LoVo (cell line): ENCODE measurements at places on chromosomes 1 and 21.

GRCh38 chr1:53410701-53411100, 48.5 kb upstream of the DMRTB1 start:
- DNase-seq, result no peak

- DNase-seq, result no peak
These were observed 35.3 kb upstream of the BCAR3 start for GRCh38 chr1:93716941-93717368.

- no peak for DNase-seq
These were observed 940 bp upstream of the PLA2G2C start for GRCh38 chr1:20187103-20187812.

GRCh38 chr21:42843056-42843455, 36.3 kb downstream of the WDR4 start:
- no peak for DNase-seq

- no peak for DNase-seq
These were observed 62.5 kb downstream of the XCL1 start for GRCh38 chr1:168638884-168639283.

- no peak for DNase-seq
These were observed 268.7 kb upstream of the BEND5 start for GRCh38 chr1:49045371-49045770.

DNA sequence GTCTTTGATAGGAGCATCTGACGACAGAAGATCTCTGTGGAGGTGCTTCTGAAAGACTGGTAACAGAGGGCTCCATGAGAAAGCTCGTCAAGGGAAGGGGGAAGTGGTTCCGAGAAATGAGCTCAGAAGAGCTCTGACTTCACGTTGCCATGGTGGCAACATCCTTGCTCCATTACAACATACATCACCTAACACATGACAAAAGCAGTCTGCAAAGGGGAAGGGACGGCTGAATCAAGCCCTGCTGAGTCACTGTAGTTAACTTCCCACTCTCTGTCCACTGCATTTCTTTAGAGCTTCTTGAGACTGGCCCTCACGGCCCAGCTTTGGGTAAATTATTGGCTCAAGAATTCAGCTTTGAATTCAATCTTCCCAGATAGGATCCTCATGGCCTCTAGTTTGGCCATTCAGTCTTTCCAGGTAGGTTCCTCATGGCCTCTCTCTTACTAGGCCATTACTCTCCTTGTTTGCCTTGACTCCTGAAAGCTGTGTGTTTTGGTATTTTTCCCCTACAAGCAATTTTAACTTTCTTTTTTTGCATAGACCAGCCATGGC, 88.0 kb upstream of the ZNF648 start:
- no peak for DNase-seq

GRCh38 chr21:33207449-33208149, 22.1 kb upstream of the IFNAR2 start:
- no peak for DNase-seq

DNA sequence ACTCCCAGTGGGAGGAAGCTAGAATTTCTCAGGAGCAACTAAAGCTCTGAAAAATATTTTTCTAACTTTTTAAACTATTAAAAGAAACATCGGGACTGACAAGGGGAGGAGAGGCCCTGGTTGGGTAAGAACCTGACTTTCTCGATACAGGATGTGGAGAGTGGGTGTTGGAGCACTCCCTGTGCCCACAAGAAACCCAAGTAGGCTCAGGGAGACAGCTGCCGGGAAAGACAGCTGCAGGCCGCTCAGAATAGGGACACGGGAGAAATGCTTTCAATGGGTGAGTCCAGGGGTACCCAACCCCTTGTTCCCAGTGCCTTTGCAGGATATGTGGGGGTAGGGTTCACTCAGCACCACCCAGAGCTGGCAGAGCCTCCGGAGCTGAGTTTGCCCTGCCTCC, 43.6 kb downstream of the PLEKHA6 start:
- DNase-seq, result no peak

- no peak for DNase-seq
These were observed 9.0 kb downstream of the FAM20B start for GRCh38 chr1:179034720-179035119.

GRCh38 chr1:184019506-184019905, 18.0 kb downstream of the COLGALT2 start:
- no peak for DNase-seq

- no peak for DNase-seq
These were observed 371.8 kb downstream of the HHAT start for GRCh38 chr1:210700511-210700910.

GRCh38 chr1:210647406-210648333, 319.0 kb downstream of the HHAT start:
- no peak for DNase-seq

DNA sequence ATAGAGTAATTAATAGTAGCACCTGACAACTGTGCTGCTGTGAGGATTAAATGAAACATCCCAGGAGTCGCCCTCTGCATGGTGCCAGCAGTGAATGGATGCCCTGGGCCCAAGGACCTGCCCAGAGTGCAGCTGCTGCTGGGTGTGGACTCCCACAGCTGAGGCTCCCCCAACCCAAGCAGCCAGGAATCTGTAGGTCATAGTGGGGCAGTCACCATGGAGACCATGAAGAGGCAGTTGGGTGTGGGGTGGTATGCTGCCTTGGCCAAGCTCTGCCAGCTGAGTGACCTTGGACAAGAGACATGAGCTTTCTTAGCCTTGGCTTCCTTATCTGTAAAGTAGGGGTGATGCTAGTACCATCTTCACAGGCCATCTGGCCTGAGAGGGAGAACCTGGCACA, 9.4 kb downstream of the OLIG2 start:
- no peak for DNase-seq

GRCh38 chr1:68976916-68977610, 480.2 kb upstream of the DEPDC1 start:
- no peak for DNase-seq

GRCh38 chr1:233340966-233341516, 13.5 kb downstream of the MAP3K21 start:
- no peak for DNase-seq

DNA sequence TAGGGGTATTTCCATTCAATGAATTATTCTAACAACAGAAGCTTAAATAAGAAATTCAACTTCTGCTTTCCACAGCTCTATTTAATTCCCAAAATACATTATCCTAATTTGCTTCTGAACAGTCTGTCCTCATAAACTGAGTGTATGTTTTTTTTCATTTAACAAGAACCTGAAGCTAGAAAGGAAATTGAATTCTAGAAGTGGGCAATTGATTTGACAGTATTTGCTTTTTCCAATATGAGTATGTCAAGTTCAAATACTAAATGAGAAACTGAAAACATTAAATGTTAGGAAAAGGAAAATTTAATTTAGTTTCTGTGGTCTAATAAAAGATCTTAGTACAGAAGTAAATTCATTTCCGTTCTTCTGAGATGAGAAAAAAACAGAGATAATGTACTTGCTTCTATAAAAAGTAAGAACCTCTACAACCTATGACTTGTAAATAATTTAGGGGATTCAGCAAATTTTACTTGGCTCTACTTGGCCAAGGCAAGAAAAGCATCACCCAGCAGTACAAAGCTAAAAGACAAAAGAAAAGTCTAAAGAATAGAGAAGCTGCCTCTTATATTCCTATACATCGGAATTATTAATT, 31.1 kb downstream of the RAB3GAP2 start:
- DNase-seq, result no peak

DNA sequence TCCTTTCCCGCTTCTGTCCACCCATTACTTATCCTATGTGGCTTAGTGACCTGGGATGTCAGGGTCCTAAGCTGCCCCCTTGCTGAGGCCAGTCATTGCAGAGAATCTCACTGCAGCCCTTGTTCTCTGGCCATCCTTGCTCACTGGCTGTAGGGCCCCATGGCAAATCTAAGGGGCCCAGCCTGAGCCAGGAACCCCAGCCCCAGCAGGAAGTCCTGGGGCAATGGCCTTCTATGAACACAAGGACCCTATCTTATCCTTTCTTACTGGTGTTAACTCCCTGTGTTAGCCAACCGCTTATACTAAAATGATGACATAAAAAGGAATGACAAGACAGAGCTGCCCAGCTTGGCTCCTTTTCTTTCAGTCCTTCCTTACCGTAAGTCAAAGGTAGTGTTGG, 29.9 kb downstream of the DHCR24 start:
- DNase-seq, result no peak

GRCh38 chr1:119988306-119989062, 81.0 kb downstream of the NOTCH2 start:
- DNase-seq, result no peak

- DNase-seq, result no peak
These were observed 49.6 kb downstream of the HLX start for GRCh38 chr1:220928725-220929300.

DNA sequence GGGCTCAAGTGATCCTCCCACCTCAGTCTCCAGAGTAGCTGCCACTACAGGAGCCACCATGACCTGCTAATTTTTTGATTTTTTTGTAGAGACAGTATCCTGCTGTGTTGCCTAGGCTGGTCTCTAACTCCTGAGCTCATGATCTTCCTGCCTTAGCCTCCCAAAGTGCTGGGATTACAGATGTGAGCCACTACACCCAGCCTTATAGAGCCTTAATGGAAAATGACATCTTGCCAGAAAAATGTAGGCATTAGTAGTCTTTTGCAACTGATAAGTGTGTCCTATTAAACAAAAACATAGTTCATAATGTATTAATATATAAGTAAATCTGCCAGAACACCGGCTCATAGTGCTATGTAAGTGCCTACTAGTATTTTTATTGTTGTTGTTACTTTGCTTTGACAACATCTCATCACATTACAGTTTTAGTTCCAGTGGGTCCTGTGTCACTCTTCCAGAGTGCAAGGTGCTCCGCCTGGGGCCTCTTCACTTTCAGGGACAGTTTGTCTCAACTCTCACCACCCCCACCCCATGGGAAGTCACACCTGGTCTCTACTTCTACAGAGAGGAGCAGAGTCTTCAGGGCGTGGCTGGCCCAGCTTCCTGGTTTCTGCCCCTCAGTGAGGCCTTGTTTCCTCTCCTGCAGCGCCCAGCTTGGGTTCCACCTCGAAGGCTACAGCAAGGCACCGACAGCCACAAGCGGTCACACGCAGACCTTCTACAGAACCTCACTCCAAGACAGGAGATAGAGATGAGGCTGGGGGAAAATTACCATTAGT, 30.1 kb downstream of the RHOU start:
- no peak for DNase-seq

DNA sequence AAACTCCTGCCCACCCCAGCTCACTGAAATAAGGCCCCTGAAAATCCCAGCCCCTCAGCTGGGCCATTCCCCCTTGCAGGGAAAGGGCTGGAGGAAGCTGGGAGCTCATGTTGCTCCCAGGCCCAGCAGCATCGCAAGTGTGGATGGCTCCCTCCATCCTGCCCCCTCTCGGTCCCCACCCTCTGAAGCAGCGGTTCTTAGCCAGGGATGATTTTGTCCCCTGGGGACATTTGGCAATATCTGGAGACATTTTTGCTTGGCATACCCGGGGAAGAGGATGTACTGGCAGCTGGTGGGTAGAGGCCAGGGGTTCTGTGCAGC, 56.8 kb downstream of the PSMG1 start:
- no peak for DNase-seq

DNA sequence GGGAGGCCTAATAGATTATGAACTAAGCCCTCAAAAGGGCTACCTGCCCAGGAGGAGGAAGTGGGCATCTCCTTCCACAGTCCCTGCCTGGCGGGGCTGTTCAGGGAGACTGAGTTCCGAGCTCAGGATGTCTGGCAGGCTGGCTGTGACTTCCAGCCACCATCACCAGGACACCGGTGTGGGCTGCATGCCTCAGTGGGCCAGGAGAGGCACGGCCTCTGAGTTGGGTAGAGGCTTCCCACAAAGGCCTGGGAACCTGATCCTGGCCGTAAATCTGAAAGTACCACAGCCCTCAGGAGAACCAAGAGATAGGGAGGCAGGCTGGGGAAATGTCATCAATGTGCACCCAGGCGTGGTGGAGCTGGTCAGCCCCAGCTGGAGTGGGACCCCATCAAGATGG, 29.1 kb downstream of the NTPCR start:
- no peak for DNase-seq

DNA sequence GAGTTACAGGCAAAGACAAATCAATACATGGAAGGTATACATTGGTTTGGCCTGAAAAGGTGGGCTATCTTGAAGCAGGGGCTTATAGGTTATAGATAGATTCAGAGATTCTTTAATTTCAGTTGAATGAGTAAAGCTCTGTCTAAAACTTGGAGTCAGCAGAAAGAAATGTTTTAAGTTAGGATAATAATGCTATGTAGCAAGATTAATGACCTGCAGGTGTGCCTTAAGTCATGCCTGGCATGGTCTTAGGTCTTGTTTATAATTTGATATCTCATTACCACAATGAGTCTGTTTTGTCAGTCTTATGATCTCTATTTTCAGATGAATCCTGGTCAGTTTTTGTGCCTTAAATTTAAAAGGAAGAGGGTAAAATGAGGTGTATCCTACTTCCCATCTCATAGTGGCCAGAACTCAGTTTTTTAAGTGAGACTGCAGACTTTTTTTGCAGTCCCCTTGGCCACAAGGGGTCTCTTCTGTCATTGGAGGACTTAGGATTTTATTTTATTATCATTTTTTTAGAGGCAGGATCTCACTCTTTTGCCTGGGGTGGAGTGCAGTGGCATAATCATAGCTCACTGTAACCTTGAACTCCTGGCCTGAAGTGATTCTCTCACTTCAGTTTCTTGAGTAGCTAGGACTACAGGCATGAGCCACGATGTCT, 21.3 kb upstream of the PGBD2 start:
- no peak for DNase-seq

DNA sequence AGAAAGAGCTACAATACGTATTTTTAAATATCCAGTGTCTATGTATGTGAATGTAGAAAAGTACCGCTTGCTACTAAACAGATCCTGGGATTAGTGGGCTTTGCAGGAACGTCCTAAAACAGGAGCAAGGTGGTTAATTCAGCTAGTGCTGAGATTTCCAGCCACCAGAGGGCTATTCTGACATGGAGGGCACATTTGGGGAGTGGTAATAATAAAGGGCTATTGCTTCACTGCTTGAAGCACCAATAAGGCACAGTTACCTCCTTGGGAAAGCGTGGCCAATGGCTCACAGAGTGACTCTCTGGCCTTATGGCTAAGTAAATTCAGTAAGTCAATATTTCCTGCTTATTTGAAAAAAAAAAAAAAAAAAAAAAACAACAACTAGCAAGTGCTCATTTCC, 152.4 kb downstream of the GABPA start:
- no peak for DNase-seq

GRCh38 chr1:6170116-6170741, 9.9 kb downstream of the CHD5 start:
- no peak for DNase-seq

DNA sequence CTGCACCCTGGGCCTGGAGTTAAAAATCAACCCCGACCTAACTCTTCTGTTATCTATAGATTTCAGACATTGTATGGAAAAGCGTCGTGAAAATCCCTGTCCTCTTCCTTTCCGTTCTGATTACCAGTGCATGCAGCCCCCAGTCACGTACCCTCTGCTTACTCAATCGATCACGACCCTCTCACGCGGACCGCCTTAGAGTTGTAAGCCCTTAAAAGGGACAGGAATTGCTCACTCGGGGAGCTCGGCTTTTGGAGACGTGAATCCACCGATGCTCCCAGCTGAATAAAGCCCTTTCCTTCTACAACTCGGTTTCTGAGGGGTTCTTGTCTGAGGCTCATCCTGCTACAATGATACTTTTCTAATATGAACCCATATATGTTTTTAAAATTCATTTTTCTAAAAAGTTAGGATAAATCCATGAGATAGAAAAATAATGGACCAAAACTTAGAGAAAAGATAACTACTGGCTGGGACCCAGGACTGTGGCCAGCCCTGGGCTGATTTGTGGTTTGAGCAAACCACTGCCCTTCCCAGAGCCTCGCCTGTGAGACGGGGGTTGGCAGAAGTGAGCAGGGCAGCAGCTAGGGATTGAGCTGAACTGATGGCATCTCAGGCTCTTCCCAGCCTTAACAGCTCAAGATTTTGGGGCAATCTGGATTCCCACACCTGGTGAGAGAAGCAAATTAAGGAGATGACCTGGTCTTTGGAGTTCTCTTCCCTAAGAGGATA, 5.0 kb downstream of the UQCRHL start:
- DNase-seq, result no peak
